ENCODE measurements at places on chromosomes 5 and 9. TPM values are rescaled to one million over a fixed set of nuclear protein-coding genes. Genes with fewer than 3 reads are reported as not detected.
A peak's percentile ranks its signal among the peaks of the same experiment; 100 is the strongest.

The NCBP1 gene
- total RNA-seq, result 15.5 TPM

The FAM221B gene
- not detected for total RNA-seq

The RALGPS1 gene
- total RNA-seq, result 3.2 TPM

DNA sequence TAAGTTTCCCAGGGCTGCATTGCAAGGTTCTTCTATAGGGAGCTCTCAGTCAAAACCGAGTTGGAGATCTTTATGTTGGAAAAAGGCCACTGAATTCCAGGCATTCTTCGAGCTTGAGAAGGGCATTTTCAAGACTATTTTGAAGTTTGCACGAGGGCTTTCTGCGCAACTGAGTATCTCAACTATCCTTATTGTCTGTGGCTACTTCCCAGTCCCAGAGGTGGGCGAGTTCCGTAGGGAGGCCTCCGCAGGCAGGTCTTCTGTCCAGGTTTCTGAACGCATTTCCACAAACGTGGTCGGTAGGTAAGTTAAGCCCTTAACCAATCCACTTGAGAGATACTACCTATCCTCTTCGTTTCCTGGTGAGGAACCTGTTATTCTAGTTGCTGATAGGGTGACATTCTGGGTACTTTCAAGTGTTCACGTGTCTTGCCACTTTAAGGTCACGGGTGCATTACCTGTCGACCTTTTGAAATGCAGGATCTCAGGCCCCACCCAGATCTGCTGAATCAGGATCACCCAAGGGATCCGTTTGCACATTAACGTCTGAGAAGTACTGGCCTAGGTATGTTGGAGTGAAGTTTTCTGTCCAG, 51.4 kb upstream of the TJP2 start:
- peak; percentile 66 for DNase-seq

DNA sequence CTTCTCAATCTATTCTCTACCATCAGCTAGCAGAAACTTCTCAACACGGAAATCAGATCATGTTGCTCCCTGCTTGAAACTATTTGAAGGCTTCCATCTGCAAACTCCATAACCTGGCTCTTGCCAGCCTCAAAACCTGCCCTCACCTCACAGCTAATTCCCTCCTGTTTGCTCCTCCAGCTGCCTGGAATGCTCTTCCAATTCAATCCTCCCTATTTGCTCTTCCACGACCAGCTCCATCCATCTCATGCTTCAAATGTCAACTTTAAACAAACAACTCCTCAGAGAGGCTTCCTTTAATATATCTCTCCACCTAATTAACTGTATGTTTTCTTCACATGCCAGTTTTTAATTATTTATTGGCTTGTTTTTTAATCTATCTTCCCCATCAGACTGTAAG, 1.5 kb downstream of the PLAA start:
- no peak for DNase-seq

DNA sequence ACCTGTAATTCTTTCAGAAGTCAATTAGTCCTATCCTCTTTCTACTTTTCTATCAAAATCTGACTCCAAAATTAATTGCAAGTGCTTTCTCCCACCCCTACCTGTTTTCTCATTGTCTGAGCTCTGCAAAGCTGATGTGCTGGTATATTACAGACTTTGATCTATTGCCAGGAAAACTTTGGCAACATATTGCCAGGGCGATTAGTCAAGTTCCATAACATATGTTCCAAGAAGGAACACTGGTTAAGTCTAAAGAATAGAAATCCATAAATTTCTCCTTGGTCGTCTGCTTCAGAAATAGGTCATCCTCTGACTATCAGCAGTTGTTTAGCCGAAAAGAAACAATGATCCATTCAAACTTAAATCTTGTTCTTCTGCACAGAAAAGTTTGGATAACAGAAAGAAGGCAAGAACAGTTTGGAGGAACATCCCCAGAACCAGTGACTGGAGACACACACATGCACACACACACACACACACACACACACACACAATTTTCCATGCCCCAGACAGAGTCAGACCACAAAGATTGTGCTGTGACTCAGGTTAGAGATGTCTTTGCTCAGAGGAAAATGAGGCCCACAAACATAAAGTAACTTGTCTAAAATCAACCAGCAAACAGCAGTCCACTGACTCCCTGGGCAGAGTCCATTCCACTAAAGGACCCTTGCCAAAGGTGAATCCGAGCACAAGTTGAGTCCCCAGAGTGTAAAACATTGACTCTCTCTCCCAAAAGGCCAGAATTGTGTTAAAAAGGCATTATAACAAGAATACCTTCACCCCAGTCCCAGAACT, 202.1 kb downstream of the DEPDC1B start:
- no peak for DNase-seq

GRCh38 chr9:125646217-125646616, 60.8 kb downstream of the MAPKAP1 start:
- no peak for DNase-seq

GRCh38 chr5:96905864-96906263, 29.6 kb downstream of the ERAP2 start:
- no peak for DNase-seq

DNA sequence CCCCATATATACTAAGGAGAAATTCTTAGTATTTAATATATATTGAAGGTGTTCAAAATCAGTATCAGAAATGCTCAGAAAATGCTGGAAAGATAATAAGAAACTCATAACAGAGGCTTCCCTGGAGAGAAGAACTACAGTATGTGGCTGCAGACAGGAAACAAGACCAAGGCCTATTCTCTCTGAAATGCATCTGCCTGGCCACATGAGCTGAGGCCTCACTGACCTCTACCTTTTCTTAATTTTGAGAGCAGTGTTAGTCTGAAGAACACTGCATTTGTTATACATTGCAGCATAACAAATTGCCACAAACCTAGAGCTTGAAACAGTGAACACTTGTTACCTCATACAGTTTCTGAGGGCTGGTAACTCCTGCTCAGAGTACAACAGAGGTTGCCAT, 133.4 kb upstream of the SPEF2 start:
- no peak for DNase-seq

GRCh38 chr5:178331491-178331996, 98.9 kb upstream of the PHYKPL start:
- peak; percentile 88 for DNase-seq

- DNase-seq, result no peak
These were observed 242.6 kb downstream of the KIAA0825 start for GRCh38 chr5:94375801-94376200.

- DNase-seq, result no peak
These were observed 308.0 kb upstream of the PUM3 start for GRCh38 chr9:3151672-3152576.

- DNase-seq, result no peak
These were observed 171.0 kb upstream of the IER5L start for GRCh38 chr9:129348890-129349664.

DNA sequence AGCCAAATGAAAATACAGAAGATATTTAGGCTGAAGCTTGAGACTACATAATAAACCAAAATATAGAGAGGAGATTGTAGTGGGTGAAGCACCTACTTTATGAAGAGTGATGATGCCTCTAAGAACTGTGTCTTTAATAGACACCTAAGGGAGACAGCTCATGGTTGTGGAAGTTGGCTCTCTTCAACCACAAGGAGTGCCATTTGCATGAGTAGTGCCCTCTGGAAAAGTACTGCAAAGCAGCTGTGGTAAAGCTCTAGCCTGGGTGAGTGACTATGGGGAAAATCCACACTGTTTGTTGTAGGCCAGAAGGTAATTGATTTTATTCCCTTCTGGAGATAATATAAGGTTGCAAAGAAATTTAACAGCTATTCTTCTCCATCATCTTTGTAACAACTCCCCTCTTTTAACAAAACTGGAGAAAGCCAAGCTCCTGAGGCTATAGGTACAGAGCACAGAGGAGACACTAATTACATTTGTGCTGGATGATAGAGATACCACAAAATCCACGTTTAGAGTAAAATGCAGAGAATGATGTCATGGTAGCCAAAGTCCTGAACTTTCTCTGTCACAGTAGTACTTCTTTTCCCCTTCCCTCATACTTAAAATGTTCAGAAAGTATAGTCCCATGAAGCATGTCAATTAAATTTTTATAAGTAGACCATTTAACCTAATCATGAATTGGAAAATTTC, 122.8 kb downstream of the STARD4 start:
- DNase-seq, result no peak

GRCh38 chr5:88729084-88729828, 153.7 kb downstream of the MEF2C start:
- peak; percentile 54 for DNase-seq

DNA sequence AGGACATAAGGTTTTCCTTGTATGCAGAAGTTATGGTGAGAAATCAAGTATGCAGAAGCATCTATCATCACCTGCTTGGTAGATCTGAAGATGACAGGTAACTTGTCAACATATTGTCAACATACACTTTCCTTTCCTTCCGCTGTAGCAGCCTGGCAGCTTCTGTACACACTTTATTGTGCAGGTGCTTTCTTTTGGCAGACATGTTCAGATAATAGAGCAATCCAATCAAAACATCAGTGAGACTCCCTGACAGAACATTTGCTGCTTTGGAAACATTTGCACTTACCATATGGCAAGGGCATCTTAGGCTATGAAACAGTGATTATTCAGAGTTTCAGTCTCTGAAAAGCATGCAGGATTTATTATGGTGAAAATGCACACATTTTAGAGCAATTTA, 161.1 kb upstream of the CDH12 start:
- no peak for DNase-seq
